Stimulated activated CD8-positive, alpha-beta memory T cell treated with anti-CD3 and anti-CD28 coated beads, Interleukin-2, amount 100 ng/mL, for 1 hour (primary cell): ENCODE measurements at places on chromosomes 7 and 10.

DNA sequence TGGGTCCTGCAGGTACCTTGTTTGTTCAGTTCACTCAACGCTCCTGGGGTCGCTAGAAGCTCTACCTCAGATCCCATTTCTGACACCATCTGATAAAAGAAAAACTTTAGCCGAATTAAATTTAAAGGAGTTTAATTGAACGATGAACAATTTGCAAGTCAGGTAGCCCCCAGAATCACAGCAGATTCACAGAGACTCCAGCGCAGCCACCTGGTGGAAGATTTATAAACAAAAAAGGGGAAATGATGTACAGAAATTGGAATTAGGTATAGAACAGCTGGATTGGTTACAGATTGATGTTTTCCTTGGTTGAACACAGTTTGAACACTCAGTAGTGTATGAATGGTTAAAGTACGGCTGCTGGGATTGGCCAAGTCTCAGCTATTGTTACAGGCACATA is 23.1 kb downstream of the FBXL13 start:
- no peak for DNase-seq

DNA sequence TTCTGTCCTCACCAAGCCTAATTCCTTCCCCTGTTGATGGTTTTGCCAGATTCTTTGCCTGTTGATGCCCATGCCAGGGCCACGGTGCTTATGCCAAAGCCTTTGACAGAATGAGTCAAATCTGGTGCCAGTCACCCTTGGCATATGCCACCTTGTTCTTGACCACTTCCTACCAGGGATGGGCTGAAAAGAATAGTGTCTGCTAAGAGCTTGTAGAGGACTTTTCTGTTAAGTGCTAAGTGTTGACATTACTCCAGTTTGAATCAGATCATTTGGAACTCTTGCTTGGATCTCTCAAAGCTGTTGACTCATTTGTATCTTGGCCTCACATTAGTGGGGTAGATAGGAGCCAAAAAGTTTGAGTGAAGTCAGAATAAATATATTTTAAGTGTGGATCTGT is 661.2 kb downstream of the AUTS2 start:
- no peak for DNase-seq

DNA sequence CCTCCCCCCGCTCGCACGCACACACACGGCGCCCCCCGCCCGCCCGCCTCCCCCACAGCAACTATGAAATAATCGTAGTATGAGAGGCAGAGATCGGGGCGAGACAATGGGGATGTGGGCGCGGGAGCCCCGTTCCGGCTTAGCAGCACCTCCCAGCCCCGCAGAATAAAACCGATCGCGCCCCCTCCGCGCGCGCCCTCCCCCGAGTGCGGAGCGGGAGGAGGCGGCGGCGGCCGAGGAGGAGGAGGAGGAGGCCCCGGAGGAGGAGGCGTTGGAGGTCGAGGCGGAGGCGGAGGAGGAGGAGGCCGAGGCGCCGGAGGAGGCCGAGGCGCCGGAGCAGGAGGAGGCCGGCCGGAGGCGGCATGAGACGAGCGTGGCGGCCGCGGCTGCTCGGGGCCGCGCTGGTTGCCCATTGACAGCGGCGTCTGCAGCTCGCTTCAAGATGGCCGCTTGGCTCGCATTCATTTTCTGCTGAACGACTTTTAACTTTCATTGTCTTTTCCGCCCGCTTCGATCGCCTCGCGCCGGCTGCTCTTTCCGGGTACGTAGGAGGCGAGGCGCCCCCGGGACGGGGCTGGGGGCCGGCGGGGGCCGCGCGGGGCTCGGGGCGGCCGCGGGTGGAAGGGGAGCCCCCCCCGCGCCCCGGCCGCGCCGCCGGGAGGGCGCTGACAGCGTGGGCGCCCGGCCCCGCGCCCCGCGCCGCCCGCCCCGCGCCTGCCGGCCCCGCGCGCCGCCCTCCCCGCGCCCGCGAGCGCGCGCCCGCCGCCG is 441 bp downstream of the BMI1 start:
- DNase-seq: peak; percentile 40

DNA sequence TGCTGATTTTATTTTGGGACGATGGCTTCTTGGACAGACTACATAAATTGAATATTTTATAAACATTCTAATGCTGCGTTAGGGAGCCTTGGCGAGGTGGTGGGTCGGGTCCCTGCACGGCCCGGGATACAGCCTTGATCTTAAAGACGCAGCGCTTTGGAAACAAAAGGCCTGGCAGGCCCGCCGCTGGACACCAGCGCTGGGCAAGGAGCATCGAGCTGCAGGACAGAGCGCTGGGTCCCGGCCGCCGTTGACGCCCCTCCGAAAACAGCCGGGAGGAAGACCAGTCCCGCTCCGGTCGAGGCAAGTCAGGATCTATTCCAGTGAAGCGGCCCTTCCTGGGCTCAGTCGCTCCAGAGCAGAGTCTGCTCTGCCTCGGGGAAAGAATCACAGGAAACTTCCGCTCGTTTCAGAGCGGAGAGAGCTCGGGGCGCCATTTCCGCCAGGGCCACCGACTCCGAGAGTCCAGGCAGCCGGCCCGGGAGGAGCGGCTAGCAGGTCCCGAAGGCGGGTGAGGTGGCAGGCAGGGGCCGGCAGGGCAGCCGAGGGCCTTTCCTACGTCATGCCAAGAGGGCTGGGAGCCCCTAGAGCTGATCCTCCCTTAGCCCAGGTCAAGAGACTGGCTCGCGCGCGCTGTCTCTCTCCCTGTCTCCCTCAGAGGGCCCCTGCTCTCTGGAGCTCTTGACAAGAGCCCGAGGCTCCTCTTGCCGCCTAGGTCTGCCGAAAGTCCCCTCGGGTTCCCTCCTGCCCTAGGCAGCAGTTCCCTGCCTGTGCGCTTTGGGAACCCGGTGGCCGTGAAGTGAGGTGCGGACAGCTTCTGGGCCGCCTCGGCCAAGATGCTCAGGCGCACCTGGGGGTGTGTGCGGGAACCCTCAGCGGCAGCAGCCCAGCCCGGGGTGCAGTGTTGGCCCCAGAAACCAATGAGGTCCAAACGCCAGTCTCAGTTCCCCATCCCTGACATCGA is 1.4 kb upstream of the DRGX start:
- DNase-seq: no peak

DNA sequence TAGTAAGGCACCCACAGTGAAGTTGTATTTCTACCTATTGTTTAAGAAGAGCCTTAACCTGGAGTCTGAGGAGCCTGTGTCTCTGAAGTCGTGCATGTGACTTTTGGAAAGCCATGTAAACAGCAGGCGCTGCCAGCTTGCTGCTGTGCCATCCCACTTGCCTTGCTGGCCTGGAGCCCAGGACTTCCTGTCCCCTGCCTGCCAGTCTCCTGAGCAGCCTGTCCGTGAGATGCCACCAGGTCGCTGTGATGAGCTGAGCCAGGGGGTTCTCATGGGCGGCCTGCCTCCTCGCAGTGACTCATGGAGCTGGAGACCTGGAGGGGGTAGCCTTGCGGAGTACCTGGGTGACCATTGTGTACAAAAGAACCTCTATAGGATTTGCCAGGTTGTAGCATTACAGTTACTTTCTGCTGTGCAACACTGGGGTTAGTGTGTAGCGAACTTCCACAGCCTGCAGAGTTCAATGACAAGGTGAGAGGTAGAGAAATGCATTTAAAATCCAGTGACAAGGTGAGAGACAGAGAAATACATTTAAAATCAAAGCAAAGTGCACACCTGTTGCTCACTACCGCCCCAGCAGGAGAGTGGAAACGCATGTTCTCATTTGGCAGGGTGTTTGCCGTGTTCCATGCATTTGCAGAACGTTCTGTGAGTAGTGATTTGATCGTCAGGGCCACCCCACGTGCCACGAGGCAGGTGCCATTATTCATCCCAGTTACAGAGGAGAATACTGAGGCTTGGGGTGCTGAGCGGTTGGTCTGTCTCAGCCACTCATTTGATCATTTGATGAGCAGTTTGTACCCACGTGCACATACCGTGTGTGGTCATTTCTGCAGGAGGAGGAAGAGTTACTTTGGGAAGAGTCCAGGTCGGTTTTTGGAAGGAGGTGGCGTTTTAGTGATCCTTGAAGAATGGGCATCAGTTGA is 36.6 kb upstream of the BHLHA15 start:
- DNase-seq: no peak

DNA sequence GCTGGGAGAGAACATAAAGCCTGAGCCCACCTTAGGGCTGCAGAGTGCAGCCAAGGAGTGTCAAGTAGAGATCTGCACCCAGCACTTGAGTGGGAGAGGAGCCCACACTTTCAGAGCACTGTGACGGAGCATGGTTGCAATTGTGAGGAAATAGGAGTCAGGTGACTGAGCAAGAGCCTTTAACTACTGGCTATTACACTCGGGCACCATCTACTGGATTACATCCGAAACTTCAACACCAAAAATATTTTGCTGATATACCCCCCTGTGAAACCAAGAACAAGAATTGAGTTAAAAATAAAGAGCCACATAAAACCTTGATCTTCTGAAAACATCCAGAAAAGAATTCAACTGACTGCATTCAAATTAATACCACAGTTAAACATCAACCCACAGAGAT is 657.9 kb downstream of the NXPH1 start:
- DNase-seq: no peak

- DNase-seq: no peak
Measured at GRCh38 chr7:41107330-41107937, 595.5 kb downstream of the INHBA start.

DNA sequence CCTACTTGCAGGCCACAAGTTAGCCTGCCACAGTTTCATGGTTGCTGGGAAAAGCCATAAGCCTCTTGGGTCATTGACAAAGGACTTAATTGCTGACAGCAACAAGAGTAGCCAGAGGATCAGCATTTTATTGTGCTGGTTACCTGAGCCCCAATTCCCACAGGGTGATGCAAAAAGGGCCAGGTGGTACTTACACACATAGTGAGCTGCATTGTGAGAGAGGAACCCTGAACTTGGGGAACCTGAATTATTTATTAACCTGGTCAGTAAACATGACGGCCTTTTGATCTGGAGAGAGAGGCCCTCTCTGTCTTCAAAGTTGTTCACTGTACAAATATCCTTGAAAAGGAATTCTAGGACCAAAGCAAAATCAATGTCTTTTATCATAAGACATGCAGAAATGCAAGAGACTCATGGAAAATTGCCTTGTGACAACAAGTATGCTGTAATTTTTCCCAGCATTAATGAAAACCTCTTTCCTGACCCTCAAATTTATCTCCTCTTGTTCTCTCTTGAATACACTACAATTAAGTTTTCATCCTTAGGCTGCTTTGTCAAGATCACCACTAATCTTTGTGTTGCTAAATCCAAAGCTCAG is 102.9 kb upstream of the PHYHIPL start:
- no peak for DNase-seq
